Type B pancreatic cell (in vitro differentiated cells): ENCODE measurements at places on chromosomes 5 and 9.
A peak's percentile ranks its signal among the peaks of the same experiment; 100 is the strongest.

- no peak overlapping the region for H3K27ac ChIP-seq
- no peak overlapping the region for H3K4me3 ChIP-seq
- H3K36me3 ChIP-seq = peaks cover 16% of the 10 kb centered on the region
- H3K27me3 ChIP-seq = no peaks in the 10 kb centered on the region
- no peak for DNase-seq
These were observed 31.0 kb downstream of the TTC1 start for GRCh38 chr5:160039810-160040470.

DNA sequence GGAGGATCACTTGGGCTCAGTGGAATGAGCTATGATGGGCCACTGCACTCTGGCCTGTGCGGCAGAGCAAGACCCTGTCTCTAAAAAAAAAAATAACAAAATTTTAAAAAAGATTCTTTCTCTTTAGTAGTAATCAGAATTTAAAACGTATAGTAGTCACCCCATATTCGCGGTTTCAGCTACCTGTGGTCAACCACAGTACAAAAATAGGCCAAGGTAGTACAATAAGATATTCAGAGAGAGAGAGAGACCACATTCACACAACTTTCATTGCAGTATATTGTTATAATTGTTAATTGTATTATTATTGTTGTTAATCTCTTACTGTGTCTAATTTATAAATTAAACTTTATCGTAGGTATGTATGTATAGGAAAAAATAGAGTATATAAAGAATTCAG is 18.7 kb downstream of the INIP start:
- no peak for DNase-seq
- peaks cover 17% of the 10 kb centered on the region for H3K36me3 ChIP-seq
- H3K4me1 ChIP-seq = no peaks in the 10 kb centered on the region

DNA sequence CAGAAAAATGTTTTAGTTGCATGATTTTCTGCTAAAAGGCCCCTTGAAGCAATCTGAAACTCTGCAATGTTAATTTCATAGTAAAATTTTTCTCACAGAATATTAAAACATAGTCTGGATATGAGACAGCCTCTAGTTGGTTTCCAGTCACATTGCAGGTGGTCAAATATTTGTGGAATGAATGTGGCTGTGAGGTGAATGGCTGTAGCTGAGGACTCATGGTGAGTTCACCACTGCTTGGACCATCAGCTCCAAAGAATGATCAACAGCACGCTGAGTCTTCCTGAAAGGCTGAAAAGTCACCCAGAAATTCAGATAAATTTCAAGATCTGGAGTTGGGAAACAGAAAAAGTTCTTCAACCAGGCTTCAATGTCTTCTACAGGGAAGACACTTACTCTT is 79.8 kb downstream of the MAT2B start:
- peaks cover 4% of the 10 kb centered on the region for H3K27me3 ChIP-seq
- no peak for DNase-seq

DNA sequence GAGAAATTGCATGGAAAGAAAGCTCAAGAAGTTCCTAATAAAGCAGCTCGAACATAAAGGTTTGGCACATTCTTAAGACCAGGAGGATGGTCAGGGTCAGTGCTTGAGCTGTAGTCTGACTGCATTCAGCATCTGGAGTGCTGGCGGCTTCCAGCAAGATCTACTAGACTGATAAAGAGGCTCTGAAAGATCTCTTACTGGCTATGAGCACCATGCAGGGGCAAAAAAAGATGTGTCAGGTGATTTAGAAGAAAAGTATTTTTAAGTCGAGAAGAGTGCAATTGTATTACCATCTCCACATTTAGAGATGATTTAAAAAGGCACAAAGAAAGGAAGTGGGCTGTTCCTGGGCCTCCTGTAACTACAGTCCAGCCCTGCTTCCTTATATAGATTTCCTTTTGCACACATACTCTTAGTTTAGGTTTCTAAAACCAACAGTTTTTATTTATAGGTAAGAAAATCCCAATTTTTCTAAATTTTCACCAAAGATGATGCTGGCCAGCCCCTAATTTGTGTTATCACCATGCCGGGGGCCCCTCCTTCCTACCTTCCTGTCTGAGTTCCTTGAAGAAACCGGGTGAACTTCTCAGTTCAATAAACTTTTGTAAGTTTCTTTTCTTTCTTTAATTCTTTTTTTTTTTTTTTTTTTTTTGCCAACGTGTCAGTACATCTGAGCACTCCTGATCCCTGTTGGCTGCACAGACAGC is 65.9 kb upstream of the PLPP1 start:
- peaks cover 44% of the 10 kb centered on the region for H3K4me1 ChIP-seq
- peak overlapping the region; percentile 47 for H3K4me3 ChIP-seq
- H3K27ac ChIP-seq = peak overlapping the region; percentile 79
- H3K36me3 ChIP-seq = no peaks in the 10 kb centered on the region

DNA sequence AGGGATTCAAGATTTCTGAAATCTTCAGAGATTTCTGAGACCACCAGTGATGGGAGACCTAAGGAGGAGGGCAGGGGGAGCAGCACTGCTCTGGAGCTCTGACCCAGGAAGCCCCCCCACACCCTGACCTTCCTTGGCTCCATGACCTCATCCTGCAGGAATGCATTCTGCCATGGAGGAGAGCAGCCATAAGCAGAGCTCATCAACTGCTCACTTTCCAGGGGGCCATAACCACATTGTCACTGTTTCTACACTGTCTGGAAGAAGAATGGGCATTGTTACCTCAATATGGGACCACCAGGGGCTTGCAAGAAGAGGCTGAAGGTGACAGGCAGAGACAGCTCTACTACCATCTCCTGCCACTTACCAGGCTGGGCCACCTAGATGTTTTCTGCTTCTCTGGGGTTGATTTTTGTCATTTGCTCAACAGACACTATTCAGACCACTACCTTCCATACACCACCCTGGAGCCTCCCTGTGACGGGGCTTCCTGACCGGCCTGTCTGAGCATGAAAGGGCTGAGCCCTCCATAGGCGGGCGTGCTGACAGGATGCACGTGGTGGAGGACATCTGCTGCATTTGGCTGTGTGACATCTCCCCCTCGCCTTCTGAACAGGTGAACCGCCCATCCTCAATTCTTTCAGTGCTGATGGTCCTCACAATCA is 2.3 kb upstream of the TSC1 start:
- H3K4me3 ChIP-seq = peak overlapping the region; percentile 99
- no peaks in the 10 kb centered on the region for H3K27me3 ChIP-seq
- peaks cover 31% of the 10 kb centered on the region for H3K4me1 ChIP-seq
- no peak for DNase-seq

GRCh38 chr5:109516390-109516789 is 106.6 kb upstream of the PJA2 start:
- H3K27me3 ChIP-seq = no peaks in the 10 kb centered on the region
- no peak overlapping the region for H3K4me3 ChIP-seq
- H3K27ac ChIP-seq = no peak overlapping the region
- H3K36me3 ChIP-seq = no peaks in the 10 kb centered on the region
- peaks cover 4% of the 10 kb centered on the region for H3K4me1 ChIP-seq

GRCh38 chr5:95824747-95825146 is 2.2 kb upstream of the GLRX start:
- H3K4me1 ChIP-seq = peaks cover 40% of the 10 kb centered on the region
- no peaks in the 10 kb centered on the region for H3K27me3 ChIP-seq
- no peak overlapping the region for H3K27ac ChIP-seq
- H3K36me3 ChIP-seq = no peaks in the 10 kb centered on the region
- no peak overlapping the region for H3K4me3 ChIP-seq

- H3K27ac ChIP-seq = no peak overlapping the region
- H3K4me3 ChIP-seq = no peak overlapping the region
- DNase-seq = no peak
- no peaks in the 10 kb centered on the region for H3K36me3 ChIP-seq
These were observed 546.9 kb upstream of the RIOK2 start for GRCh38 chr5:97729938-97730337.

- no peak for DNase-seq
- peaks cover 5% of the 10 kb centered on the region for H3K4me1 ChIP-seq
- no peaks in the 10 kb centered on the region for H3K36me3 ChIP-seq
- no peak overlapping the region for H3K4me3 ChIP-seq
- no peak overlapping the region for H3K27ac ChIP-seq
- peaks cover 5% of the 10 kb centered on the region for H3K27me3 ChIP-seq
These were observed 12.6 kb downstream of the OLFML2A start for GRCh38 chr9:124789531-124789930.

GRCh38 chr9:69583645-69584234 is 88.4 kb downstream of the APBA1 start:
- H3K4me3 ChIP-seq = no peak overlapping the region
- DNase-seq = no peak
- peaks cover 19% of the 10 kb centered on the region for H3K4me1 ChIP-seq
- no peaks in the 10 kb centered on the region for H3K36me3 ChIP-seq
- H3K27ac ChIP-seq = no peak overlapping the region

- H3K27ac ChIP-seq = no peak overlapping the region
- no peak for DNase-seq
- no peaks in the 10 kb centered on the region for H3K36me3 ChIP-seq
These were observed 24.4 kb upstream of the TRIO start for GRCh38 chr5:14118551-14119320.

- no peaks in the 10 kb centered on the region for H3K4me1 ChIP-seq
- H3K36me3 ChIP-seq = no peaks in the 10 kb centered on the region
- H3K4me3 ChIP-seq = no peak overlapping the region
- H3K27me3 ChIP-seq = no peaks in the 10 kb centered on the region
- no peak overlapping the region for H3K27ac ChIP-seq
These were observed 19.3 kb upstream of the WNT8A start for GRCh38 chr5:138064526-138064925.

GRCh38 chr9:134601764-134602163 is 39.8 kb upstream of the COL5A1 start:
- peak overlapping the region; percentile 29 for H3K4me3 ChIP-seq
- no peak overlapping the region for H3K27ac ChIP-seq

GRCh38 chr5:108763222-108763916 is 15.7 kb downstream of the FER start:
- H3K4me3 ChIP-seq = no peak overlapping the region
- no peak overlapping the region for H3K27ac ChIP-seq
- H3K4me1 ChIP-seq = peaks cover 12% of the 10 kb centered on the region
- H3K36me3 ChIP-seq = peaks cover 15% of the 10 kb centered on the region
- DNase-seq = no peak

GRCh38 chr5:58241389-58241788 is 218.5 kb downstream of the PLK2 start:
- no peak overlapping the region for H3K4me3 ChIP-seq
- H3K36me3 ChIP-seq = no peaks in the 10 kb centered on the region
- DNase-seq = no peak
- H3K27me3 ChIP-seq = no peaks in the 10 kb centered on the region

DNA sequence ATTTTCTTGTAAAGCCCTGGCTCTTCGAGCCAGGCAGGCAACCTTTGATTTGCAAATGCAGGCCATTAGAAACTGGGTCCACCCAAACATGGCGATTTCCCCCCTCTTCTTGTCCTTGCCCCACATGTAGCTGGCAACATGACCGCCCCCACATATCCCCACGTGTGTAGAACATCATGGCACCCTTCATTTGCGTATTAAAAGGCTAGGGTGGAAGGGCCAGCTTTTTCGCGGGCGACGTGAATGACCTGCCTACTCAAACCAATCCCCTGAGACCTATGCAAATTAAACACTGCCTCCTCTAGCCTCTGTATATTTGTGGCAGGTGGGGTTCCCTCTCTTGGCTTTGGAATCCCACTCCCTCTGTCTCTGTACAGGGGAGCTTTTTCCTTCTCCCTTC is 107.0 kb upstream of the CLINT1 start:
- H3K4me1 ChIP-seq = peaks cover 16% of the 10 kb centered on the region
- DNase-seq = no peak
- H3K36me3 ChIP-seq = no peaks in the 10 kb centered on the region
- H3K27ac ChIP-seq = no peak overlapping the region

DNA sequence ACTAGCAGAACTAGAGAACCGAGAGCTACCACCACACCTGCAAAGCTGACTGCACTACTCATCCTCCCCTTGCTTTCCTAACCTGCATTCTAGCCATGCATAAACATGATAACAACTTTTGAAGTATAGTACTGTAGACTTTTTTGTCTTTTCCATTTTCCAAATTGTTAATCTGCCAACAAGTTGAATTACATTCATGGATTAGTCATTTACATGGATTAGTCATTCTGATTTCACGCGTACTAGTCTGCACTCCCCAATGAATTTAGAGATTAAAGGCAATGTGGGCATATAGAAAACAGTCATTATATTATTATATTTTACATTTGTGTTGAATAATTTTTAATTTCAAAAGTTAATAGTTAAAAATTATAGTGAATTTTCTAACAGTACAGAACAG is 81.4 kb downstream of the EDIL3 start:
- no peaks in the 10 kb centered on the region for H3K27me3 ChIP-seq
- no peak for DNase-seq
- H3K4me1 ChIP-seq = no peaks in the 10 kb centered on the region
- no peaks in the 10 kb centered on the region for H3K36me3 ChIP-seq

DNA sequence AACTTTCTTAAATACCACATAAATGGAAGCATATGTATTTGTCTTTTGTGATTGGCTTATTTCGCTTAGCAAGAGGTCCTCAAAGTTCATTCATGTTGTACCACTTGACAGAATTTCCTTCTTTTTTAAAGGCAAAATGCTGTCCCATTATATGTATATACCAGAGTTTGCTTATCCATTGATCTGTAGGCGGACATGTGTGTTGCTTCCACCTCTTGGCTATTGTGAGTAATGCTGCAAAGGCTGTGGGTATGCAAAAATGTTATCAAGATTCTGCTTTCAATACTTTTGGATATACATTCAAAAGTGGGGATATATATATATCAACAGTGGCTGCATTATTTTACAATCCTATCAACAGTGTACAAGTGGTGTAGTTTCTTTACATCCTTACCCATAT is 271.0 kb downstream of the PRR16 start:
- no peak overlapping the region for H3K27ac ChIP-seq
- H3K4me3 ChIP-seq = no peak overlapping the region
- H3K4me1 ChIP-seq = no peaks in the 10 kb centered on the region
- H3K36me3 ChIP-seq = no peaks in the 10 kb centered on the region
- H3K27me3 ChIP-seq = no peaks in the 10 kb centered on the region
- DNase-seq = no peak

- DNase-seq = no peak
- peaks cover 53% of the 10 kb centered on the region for H3K4me1 ChIP-seq
- peaks cover 29% of the 10 kb centered on the region for H3K36me3 ChIP-seq
- no peak overlapping the region for H3K4me3 ChIP-seq
- H3K27ac ChIP-seq = peak overlapping the region; percentile 46
These were observed 94.8 kb downstream of the AOPEP start for GRCh38 chr9:94821098-94821887.

DNA sequence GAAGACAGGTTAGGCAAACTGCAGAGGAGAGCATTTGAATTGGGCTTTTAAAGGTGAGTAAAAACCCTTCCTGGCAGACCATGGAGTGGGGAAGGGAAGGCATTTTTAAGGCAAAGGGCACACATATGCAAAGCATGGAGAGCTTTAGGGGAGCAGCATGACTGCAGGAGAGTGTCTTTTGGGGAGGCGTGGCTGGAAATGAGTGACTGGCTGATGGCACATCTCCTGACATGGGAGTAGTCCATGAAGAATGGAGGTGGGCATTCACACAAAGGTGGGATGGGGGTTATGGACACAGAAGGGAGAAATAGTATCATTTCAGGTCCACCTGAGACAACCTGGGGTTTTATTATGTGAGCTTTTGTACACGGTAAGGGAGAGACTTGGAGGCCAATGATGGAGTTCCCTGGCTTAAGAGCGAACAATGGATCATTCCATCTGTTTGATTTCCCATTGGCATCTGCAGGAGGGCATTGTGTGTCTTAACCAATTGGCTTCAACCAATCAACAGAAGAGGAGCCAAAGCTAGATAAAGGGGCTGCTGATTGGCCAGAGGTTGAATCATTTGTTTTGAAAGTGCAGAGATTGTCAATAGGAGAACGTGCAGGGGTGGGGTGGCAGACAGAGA is 2.1 kb downstream of the NSG2 start:
- H3K36me3 ChIP-seq = no peaks in the 10 kb centered on the region
- no peak overlapping the region for H3K27ac ChIP-seq
- peaks cover 55% of the 10 kb centered on the region for H3K27me3 ChIP-seq
- no peak overlapping the region for H3K4me3 ChIP-seq
- H3K4me1 ChIP-seq = no peaks in the 10 kb centered on the region
- no peak for DNase-seq
